ENCODE measurements at places on chromosomes 11 and 22.
A peak's percentile ranks its signal among the peaks of the same experiment; 100 is the strongest.

DNA sequence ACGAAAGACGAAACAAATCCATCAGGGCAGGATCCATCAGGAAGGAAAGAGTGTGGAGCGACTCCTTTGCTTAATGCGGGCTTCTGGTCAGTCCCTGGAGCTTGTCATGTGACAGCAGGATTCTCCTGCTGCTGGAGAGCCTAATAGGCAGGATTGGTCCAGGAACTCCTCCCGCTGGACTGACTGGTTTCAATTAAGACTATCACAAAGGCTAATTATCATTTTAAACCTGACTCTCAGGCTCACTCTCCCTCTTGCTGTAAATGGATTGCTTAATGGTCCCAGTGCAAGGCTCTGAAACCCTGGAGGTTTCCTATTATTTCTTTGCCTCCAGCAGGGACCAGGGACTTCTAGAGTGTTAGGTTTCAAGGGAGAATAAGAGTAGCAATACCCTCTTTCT lies 493.8 kb downstream of the NTM start:
- no peak for DNase-seq

DNA sequence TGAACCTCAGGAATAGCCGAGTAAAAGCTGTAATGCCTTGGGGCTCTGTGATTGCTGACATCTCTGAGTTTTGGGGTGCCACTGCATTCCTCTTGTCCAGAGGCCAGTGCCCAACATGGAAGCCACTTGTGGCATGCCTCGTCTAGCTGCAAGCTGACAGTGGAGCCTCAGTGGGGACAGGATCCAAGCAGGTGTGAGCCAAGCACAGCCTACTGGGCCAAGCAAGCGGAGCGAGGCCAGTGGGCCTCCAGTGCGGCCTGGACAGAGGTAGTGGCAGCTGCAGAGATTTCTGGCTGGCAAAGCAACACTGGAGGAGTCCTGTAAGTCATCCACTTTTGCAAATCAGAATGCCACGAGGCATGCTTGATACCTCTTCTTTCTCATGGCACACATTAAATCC lies 1038.2 kb upstream of the CNTN5 start:
- no peak for DNase-seq

DNA sequence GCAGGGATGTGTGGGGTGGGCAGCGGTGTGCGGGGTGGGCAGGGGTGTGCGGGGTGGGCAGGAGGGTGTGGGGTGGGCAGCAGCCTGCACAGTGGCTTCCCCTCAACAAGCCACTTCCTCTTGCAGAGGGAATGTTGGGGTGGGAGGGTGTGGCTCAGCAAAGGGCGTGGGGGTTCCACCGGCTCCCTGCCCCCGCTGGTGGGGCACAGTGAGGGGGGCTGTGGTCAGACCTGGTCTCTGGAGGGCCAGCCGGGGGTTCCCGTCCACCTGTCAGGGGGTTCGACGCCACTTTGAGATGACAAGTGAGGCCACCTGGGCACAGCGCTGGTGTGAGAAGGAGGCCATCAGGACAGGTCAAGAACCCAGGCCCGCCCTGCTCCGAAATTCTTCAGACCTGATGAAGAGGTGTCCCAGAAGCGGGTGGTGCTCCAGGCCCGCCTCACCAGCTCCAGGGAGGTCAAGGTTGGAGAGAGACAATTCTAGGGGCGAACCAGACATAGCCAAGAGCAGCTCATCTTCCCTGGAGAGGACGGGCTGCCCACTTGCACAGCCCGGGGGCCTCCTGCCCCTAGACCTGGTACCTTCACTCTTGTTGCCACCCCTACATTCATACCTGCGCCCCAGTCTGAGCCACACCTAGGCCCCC lies 1.3 kb downstream of the C11orf21 start:
- DNase-seq, result no peak

- DNase-seq, result no peak
Observed at GRCh38 chr22:50186761-50187523, 1.2 kb downstream of the TRABD start.

DNA sequence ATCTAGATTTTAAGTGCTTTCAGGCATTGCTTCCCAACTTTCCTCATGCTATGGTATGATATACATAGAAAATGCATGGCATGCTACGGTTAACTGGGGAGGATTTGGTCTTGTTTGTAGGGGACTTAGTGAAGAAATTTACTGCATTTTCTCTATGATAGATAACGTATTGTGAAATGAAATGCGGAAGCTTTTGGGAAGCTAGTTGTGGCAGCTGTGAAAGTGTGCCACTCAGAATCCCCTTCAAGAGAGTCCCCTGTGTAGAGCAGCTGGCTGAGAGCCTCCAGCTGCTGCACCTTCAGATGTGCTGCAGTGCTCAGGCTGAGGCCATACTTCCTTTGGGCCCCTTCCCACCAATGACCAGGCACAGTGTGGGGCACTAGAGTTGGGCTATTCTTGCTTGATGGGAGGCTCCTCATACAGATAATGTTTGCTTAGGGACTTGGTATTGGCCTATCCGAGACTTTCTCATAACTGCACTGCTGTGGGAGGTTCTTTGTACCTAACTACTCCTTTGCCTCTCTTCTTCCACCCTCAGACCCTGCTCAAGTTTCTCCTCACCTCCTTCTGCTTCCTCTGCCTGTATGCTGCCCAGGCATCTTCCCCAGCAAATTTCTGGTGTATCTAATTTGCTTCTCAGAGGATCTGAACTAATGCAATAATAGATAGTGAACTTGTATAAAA lies 67.3 kb downstream of the HIPK3 start:
- no peak for DNase-seq

GRCh38 chr11:75673977-75674582 lies 5.2 kb upstream of the MAP6 start:
- DNase-seq, result no peak

GRCh38 chr22:37175414-37176281 lies 12.4 kb downstream of the C1QTNF6 start:
- DNase-seq, result no peak

GRCh38 chr22:36409056-36409455 lies 21.3 kb upstream of the MYH9 start:
- DNase-seq, result no peak

DNA sequence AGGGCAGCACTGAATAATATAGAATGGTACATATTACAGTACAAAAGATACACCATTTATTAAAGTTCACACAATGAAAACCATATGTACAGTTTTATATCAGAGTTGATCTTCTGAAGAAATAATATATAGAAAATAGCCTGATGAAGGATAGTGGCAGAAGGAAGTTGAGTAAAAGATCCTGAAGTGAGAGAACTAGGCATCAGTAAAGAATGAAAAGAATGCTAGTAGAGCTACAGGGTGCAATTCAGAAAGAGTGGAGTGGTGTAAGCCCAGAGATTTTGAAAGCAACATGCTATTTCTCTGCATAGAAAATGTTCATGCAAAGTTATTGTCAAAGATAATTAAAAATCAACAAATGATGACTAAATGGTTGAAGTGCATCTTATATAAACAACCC lies 1552.7 kb upstream of the TENM4 start:
- DNase-seq, result no peak

DNA sequence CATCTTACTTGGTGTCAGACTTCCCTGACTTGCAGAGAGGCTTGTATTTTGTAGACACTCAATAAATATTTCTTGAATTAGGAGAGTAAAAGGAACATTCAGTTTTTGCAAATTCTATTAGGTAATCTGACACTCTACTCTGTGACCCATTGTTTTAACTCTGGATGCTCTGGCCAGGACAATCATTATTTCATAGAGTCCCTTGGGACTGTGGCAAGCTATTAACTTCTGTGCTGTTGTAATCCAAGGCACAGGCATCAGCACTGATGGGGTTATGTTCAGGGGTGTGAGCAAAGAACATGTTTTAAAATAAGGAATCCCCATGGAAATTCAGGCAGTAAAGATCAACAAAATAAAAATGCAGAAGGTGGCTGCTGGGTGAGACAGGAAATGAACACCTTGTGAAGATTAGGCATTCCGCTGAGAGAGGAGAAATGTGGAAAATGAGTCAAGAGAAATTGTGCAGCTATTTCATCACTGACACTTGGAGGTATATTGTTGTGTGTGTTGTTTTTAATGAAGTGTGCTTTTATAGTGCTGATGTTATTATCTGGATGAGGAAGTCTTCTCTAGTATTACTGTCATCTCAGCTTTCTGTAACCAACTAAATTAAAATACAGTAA lies 175.2 kb downstream of the WNT11 start:
- DNase-seq, result no peak

- DNase-seq, result no peak
Observed at GRCh38 chr11:67616431-67617242, 9.9 kb downstream of the NDUFV1 start.

GRCh38 chr11:95832763-95833162 lies 42.5 kb downstream of the CEP57 start:
- DNase-seq, result no peak

DNA sequence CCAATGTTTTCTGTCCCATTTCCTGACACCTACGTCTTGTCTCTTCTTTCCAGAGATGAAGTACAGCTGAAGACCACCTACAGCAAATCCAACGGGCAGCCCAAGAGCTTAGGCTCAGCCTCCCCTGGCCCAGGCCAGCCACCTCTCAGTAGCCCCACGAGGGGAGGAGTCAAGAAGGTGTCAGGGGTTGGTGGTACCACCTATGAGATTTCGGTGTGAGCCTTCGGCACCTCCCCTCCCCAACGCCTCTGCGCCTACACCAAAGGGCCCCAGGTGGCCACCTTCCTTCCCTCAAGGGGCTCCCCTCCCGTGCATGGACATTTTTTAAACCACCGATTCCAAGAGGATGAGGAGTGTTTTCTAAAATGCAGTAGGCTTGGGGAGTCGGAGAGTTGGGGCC lies 12.2 kb downstream of the MED19 start:
- DNase-seq, result no peak

DNA sequence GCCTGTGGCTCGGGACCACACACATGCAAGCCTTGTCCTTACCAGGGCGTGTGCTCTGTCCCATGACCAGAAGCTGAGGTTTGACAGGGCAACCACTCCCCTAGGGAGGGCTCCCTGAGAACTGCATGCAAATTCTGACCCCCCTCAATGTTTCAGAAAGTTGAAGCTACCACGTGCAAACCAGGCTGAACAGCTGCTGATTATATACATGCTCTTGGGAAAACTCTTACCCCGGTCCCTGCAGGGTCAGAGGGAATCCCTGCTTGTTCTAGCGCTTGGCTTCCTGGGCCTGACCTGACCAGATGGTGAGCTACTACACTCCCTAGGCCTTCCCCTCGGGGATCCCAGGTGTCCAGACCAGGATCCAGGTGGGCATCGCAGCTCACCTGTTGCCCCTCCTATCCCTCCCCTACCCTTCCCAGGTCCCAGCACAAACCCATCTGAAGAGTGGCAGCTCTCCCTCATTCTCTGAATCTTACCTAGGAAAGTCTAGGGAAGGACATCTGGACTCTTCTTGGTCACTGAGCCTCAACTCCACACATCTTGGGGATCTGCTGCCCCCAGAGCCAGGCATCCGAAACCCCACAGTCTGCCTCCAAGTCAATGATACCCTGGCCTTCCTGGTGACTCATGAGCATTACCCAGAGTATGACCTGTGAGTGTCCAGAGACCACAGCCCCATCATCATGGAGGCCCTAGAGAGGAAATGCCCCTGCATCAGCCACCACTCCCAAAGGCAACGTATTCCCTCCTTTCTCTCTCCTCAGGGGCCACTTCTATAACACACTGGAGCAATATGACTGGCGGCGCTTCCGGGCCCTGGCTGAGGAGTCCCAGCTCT lies 61.5 kb downstream of the BTG4 start:
- DNase-seq, result no peak

GRCh38 chr11:22161489-22161888 lies 31.4 kb upstream of the ANO5 start:
- DNase-seq, result no peak

- no peak for DNase-seq
Observed at GRCh38 chr11:115817844-115818468, 313.7 kb upstream of the CADM1 start.

- no peak for DNase-seq
Observed at GRCh38 chr22:44155115-44155514, 25.6 kb upstream of the PARVG start.

GRCh38 chr22:30262917-30263741 lies 3.5 kb downstream of the OSM start:
- peak; percentile 72 for DNase-seq

- DNase-seq, result no peak
Observed at GRCh38 chr11:1343391-1344055, 34.1 kb upstream of the TOLLIP start.

DNA sequence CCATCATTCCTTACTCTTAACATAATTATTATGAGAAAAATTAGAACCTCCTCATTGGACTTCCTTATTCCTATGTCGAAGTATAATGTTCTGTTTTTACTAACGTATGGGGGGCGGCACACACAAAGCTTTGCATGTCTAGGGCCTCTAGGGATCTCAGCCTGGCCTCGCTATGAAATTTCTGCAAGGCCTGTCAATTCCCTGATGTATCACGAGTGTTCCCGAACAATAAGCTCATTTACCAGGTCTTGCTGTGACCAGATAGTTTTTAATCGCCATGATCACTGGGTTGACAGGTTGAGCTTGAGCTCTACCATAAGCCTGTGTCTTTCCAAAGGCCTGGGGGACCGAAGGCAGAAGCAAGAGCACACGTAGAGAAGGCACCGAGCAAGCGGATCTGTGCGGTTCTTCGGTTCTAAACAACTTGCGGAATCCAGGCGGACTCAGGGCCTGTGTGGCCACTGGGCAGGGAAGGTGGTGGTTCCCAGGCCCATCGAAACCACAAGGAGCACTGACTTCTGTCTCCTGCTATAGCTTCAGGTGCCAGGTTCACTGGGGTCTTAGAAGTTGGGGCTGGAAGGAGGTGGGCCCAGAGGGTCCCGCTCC lies 10.4 kb upstream of the FXYD2 start:
- no peak for DNase-seq

DNA sequence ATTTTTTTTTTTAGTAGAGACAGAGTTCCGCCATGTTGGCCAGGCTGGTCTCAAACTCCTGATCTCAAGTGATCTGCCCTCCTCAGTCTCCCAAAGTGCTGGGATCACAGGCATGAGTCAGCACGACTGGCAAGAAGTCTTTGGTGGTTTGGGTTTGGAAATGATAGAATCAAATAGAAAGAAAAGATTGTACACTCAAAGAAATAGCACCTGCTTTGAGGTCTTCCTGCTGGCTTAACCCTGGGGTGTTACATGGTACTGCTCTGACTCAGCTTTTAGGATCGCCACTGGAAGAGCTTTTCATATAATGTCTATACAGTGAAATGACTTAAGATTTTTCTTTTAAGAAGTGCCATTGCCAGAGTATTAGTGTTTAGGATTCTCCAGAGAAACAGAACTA lies 50.2 kb downstream of the JAM3 start:
- no peak for DNase-seq

DNA sequence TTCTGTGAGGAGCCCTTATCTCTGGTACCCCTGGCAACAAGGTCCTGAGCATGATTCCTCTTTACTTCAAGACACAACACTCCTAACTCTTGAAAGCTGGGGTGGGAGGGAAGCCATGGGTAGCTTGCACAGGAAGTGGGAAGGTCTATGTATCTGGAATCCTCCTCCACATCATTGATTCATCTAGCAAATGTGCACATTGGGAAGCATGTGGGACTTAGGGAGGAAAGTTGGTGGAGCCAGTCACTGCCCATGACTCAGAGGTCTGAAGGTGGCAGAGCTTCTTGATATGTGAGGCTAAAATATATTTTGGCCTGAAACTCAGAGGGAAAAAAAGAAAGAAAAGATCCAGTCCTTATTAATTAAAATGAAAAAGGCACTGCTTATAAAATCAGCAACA lies 1000.9 kb downstream of the DLG2 start:
- no peak for DNase-seq

All from NCI-H2171 (cell line).